ENCODE measurements at places on chromosomes 7 and 10.

DNA sequence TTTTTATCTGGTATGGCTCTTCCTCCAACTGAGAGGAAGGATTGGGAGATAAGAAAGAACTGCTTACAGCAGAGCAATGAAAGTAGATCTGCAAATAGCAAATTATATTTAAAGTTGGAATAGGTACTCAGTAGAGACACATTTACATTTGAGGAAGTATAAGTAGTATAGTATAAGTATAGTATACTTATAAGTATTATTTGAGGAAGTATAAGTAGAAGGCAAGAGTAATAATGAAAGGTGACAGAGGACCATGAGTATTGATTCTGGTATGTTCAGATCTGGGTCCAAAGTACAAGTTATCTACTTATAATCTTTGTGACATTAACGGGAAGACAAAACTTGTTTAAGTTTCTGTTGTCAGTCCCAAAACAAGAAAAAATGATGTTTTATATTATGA lies 527.6 kb upstream of the SORCS1 start:
- no peak for DNase-seq

DNA sequence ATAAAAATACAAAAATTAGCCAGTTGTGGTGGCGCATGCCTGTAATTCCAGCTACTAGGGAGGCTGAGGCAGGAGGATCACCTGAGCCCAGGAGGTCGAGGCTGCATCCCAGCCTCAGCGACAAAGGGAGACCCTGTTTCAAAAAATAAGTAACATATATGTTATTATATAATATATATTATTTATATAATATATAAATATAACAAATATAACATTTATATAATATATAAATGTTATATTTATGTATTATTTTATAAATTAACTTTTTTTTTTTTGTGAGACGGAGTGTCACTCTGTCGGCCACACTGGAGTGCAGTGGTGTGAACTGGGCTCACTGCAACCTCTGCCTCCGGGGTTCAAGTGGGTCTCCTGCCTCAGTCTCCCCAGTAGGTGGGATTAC lies 1.5 kb upstream of the POR start:
- no peak for DNase-seq

GRCh38 chr10:80196270-80196949 lies 8.9 kb downstream of the ANXA11 start:
- DNase-seq, result no peak

GRCh38 chr7:30093420-30093952 lies 41.3 kb upstream of the MTURN start:
- DNase-seq, result no peak

- DNase-seq, result no peak
Observed at GRCh38 chr10:63084690-63085382, 48.3 kb upstream of the NRBF2 start.

GRCh38 chr7:2321020-2321419 lies 6.8 kb upstream of the SNX8 start:
- no peak for DNase-seq

- DNase-seq, result no peak
Observed at GRCh38 chr7:65798111-65799075, 74.5 kb upstream of the VKORC1L1 start.

GRCh38 chr10:18968159-18968558 lies 80.4 kb upstream of the MALRD1 start:
- no peak for DNase-seq

DNA sequence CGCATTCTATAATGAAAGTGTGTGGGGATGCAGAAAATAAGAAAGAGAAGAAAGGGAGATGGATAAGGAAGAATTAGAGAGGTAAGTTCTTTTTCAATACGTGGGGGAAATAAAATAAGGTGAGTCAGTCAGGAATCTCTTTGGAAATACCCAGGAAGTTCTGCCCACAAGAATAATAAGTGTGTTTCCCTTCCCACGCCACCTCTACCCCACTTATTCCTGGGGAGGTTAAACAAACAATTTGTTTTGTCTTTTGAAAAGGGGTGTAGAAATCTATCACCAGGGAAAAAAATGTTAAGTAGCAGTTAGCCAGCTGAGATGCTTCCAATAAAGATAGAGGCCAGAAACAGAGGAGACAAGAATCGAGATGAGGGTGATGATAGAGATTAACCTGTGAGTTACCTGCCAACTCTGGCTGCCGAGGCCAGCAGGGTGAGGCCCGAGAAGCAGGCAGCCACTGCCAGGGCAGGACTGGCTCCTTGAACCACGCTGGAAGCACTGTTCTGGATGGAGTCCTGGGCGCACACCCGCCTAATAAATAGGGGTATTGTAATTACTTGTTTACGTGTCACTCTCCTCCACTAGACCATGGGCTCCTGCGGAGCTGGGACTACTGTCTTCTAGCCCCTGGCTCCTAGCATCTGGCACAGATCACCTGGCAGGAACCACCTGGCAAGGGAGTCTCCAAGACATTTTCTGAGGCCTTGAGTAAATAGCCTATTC lies 191.3 kb downstream of the FGFR2 start:
- DNase-seq, result no peak

GRCh38 chr7:139560678-139561077 lies 37.2 kb downstream of the CLEC2L start:
- no peak for DNase-seq

GRCh38 chr7:44881066-44881600 lies 4.2 kb downstream of the PURB start:
- DNase-seq, result no peak

DNA sequence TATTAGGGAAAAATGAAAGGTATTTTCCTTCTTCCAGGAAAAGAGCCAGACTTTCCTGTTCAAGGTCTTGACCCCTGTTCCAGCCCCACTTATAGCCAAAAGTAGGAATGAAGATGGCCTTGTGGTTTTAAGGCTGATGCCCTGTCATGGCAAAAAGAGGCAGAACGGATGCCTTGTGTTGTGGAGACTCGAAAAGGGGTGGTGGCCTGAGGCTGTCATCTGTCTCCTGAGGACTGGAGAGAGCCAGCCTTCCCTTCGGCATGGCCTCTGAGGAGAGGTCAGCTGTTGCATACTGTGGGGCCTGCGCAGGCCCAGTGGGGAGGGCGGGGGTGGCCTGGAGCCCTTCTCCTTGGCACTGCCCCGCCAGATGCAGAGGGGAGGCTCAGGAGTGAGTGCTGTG lies 166.0 kb upstream of the EEPD1 start:
- no peak for DNase-seq

GRCh38 chr7:55775051-55775420 lies 87.5 kb downstream of the SEPTIN14 start:
- no peak for DNase-seq

GRCh38 chr7:42347616-42348015 lies 110.6 kb upstream of the GLI3 start:
- no peak for DNase-seq

GRCh38 chr7:136997735-136998134 lies 129.3 kb downstream of the CHRM2 start:
- DNase-seq, result no peak

- no peak for DNase-seq
Observed at GRCh38 chr10:59903871-59904270, 2.5 kb downstream of the CCDC6 start.

- no peak for DNase-seq
Observed at GRCh38 chr7:72492461-72493065, 80.4 kb upstream of the CALN1 start.

- no peak for DNase-seq
Observed at GRCh38 chr7:149862156-149862555, 11.6 kb upstream of the ATP6V0E2 start.

DNA sequence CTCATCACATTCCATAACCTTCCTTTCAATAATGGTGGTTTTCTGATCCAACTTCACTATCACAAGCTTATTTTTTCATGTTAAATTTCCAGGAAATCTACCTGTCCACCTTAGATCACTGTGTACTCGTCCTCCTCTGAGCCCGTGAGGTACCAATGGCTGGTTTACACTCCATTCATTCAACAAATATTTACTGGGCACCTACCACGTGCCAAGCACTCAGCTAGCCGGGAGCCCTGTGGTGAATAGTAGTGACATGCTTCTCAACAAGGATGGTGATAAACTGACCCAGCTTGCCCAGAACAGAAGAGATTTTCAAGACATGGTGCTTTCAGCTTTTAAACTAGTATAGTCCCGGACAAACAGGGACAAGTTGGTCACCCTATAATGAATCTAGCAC lies 98.2 kb downstream of the FAM204A start:
- no peak for DNase-seq

DNA sequence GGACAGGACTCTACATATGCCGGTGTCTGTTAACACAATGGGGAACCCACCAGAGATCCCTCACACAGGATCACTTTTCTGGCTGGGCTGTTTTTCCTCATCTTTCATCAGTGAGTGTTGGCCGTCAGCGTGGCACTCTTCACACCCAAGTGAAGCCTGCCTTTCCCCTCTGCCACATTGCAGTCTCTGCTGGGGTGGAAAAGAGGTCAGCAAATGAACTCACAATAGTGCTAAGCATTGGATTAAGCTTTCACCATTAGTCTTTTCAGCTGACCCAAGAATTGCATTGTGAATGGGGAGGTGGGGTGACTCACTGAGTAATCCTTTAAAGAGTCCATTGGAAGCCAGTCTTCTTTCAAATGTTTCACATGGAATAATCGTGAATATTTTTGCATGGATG lies 143.0 kb downstream of the KIAA1217 start:
- DNase-seq, result no peak

DNA sequence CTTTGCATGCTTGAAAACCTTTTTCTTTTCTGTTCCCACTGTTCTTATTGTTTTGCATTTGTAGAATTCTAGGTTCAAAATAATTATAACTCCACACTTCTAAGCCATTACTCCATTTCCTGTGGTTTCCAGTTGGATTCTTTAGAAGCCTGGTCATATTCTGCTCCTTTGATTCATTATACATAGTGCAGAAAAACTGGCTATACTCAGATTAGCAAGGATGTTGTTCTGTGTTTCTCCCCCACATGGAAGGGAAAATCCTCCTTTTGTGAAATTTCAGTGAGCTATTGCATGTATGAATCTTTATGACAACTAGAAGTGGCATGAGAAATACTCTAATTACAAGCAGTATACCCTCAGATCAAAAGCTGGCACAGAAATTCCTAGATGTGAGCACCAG lies 79.5 kb downstream of the SLC13A1 start:
- DNase-seq, result no peak

DNA sequence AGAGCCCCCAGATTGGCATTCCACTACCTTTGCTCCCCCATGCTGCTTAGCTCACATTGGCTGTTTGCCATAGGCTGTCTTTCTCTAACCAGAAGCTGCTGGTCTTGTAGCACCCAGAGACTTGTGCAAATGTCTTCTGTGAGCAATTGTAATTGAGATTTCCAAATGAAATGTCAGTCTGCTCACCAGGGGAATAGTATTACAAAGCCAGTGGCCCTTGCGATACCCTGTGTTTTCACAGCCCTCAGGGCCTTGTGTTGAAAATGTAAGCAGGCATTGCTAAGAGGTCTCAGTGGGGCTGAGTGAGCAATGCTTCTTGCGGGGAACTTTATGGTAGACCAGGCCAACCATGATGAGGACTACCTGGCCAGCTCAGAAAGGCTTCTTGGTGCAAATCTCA lies 746.5 kb downstream of the LRMDA start:
- DNase-seq, result no peak

DNA sequence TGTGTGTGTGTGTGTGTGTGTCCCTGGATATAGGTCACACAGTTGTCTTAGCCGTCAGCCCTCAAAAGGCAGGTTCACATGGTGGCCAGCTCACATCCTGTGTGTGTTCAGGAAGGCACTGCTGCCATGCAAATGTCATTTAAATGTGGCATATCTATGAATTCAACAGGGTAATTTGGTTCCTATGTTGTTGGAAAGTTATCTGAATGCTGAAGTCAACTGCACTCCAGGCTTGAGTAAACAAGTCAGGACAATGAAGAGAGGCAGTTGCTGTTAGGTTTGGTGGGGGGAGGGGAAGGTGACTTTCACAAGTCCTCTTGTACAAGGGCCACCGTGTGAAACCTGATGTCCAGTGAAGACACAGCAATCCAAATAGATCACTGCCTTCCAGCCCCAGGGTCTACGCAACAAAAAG lies 61.1 kb downstream of the PTPRE start:
- DNase-seq, result no peak

- no peak for DNase-seq
Observed at GRCh38 chr10:49162761-49163310, 25.4 kb downstream of the TMEM273 start.

DNA sequence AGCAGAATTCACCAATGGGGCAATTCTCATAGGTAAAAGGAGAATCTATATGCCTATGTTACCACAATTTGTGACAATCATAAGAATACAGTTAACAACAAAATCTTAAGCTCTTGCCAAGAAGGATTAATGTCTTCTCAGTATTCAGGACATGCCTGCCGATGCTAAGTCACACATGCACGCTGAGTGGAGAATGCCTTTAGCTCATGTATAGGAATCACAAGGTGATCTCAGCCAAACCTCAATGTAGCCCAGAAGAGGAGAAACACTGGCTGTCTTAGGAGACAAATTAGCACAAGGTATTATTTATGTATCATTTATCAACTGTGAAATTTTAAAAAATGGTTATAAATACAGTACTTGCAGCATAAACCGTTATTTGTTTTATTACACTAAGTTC lies 2.7 kb downstream of the HTR7 start:
- no peak for DNase-seq

DNA sequence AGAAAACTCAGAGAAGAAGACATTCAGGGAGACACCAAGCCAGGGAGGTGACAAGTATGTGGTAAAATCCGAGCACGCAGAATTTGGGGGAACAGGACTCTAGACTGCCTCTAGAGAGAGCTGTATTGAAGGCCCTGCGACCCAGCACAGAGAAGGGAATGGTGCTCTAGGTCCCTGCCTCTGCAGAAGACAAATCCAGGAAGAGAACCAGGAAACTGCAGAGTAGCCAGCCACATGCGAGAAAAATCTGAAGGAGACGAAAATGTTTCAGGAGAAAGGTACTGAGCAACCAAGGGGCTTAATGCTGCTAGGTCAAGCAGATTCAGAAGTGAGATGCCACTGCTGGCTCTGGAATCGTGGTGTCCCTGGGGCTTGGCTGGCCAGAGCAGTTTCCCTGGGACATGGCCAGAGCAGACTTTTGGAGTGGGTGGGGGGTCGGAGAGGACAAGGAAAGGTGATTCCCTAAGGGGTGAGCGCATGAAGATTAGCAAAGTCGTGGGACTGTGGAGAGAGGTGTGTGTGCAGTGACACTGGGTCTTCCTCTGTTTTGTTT lies 158.0 kb upstream of the KLF6 start:
- DNase-seq, result no peak

GRCh38 chr10:100886963-100887362 lies 25.8 kb upstream of the SLF2 start:
- DNase-seq, result no peak

DNA sequence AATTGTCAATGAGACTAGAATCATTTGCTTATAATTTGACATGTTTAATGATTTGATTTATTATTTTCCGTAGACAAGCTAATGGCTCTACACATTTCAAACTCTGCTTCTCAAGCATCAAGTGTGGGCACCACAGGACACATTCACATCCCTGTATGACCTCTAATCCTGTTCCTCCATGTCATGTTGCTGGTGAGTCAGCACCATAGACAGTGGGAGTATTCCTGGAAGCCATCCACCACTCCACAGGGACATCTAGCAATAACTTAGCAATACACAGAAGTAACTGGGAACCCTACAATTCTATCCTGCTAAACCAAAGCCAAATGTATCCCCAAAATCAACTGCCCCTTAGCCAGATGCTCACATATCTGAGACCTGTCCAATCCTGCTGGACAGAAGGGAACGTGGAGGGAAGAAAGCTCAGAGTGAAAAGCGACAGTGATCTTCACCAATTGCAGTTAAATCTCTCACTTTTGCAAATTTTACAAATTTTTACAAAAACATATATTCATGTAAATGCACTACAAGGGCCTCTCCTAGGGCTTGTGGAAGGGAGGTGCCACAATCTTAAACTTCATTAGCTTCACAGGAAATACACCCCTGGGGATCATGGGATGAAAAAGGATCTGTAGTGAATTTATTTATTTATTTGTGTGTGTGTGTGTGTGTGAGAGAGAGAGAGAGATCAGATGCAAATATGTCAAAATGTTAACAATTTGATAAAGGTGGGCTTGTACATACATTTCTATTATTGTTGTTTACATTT lies 126.5 kb downstream of the GFRA1 start:
- no peak for DNase-seq

Data from NCI-H446 (cell line).